Activated CD8-positive, alpha-beta memory T cell treated with anti-CD3 and anti-CD28 coated beads for 4 hours (primary cell): ENCODE measurements at places on chromosomes 3 and 15.

DNA sequence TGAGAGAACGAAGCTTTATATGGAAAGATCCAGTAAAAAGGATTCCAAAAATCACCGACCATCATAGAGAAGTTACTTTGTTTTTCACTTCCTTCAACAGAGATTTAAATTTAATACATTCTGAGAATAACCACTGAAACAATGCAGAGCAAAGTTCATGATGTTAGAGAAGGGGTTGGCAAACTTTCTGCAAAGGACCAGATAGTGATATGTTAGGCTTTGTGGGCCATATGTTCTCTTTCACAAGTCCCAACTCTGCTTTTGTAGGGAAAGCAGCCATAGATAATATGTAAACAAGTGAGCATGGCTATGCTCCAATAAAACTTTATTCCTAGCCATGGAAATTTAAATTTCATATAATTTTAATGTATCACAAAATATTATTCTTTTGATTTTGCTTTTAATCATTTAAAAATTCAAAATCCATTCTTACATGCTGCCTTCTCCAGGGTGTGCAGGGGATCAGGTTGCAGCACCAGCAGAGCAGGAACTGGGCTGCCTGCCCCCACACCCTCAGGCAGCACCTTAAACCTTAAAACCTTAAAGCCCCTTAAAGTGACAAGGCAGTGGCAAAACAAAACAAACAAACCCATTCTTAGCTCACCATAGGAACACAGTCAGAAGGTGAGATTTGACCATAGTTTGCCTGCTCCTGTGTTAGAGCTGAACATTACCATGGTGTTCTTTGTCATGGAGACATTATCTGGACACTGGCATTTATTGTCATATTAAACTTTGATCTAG lies 16.9 kb upstream of the IGSF10 start:
- no peak for DNase-seq

DNA sequence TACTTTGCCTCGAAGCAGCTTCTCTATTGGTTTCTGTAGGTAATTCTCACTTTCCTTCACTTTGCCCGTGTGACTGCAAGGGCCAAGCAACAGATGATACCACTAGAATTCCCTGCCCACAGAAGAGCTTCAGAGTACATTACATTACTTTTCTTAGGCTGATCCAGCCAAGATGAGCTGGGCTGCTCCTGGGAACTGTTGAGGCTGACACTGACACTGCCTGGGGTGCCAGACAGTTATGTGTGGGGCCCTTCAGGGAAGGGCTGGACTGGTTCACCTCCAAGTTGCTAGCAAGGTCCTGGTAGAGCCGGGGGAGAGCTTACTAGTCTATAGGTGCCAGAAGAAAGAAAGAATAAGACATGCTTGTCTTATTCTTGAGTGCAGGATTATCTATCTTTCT lies 19.0 kb downstream of the GORASP1 start:
- no peak for DNase-seq

DNA sequence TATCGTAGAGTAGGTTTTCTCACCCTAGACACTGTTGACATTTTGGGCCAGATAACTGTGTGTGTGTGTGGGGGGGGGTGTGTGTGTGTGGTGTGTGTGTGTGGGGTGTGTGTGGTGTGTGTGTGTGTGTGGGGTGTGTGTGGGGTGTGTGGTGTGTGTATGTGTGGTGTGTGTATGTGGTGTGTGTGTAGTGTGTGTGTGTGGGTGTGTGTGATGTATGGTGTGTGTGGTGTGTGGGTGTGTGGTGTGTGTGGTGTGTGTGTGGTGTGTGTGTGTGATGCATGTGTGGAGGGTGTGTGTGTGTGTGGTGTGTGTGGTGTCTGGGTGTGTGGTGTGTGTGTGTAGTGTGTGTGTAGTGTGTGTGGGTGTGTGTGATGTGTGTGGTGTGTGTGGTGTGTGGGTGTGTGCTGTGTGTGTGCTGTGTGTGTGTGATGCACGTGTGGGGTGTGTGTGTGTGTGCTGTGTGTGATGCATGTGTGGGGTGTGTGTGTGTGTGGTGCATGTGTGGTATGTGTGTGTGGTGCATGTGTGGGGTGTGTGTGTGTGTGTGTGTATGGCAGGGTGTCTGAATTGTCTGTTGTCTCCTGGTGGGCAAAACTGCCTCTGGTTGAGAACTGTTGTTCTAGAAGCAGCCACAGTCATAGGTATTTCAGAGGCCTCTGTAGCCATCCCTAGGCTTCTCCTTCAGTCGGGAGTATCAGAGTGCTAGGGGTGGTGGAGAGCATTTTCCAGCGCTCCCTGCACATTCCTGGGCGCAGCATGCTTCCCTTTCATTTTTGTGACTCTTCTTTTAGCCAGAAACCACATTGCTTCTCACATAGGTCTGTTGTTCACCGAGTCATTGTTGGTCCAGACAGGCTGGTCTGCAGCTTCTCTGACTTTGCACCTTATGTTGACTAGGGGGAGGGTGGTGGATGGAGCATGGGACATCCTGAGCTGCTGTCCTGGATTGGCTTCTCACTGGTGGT lies 84.4 kb downstream of the THSD4 start:
- no peak for DNase-seq

GRCh38 chr3:48845170-48845569 lies 2.5 kb downstream of the PRKAR2A start:
- no peak for DNase-seq

DNA sequence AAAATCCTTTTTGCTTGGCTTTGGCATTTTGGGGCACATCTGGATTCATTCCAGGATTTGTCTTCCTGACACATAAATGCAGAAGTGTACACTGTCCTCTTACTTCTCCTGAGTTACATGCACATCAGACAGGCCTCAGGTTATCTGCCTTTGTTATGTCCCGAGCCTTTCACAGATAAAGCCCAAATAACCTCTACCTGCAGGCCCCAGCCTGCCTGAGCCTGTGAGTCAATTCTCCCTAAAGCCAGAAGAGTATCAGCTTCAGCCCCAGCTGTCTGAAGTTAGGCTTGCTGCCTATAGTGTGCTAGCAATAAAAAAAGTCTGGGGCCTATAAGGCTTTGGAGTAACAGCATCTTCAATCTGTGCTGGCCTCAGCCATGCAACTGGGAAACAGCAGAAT lies 17.7 kb upstream of the GSK3B start:
- DNase-seq: no peak

DNA sequence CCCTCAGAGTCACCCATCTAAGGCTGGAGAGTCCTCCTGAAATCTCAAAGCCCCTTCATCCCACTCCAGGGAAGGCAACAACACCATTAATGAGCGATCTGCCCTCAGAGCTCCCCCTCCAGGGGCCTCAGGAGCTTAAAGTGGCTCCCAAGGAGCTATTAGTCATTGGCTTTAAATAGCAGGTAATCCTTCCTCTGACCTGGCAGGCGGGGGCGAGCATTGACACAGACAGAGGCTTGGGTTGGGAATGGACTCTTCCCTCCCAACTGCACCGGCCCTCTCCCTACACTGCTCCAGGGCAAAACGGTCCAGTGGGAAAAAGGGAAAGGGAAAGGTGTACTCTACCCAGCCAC lies 1.4 kb downstream of the MFGE8 start:
- DNase-seq: no peak

GRCh38 chr3:134214239-134214638 lies 36.4 kb downstream of the RYK start:
- DNase-seq: no peak

DNA sequence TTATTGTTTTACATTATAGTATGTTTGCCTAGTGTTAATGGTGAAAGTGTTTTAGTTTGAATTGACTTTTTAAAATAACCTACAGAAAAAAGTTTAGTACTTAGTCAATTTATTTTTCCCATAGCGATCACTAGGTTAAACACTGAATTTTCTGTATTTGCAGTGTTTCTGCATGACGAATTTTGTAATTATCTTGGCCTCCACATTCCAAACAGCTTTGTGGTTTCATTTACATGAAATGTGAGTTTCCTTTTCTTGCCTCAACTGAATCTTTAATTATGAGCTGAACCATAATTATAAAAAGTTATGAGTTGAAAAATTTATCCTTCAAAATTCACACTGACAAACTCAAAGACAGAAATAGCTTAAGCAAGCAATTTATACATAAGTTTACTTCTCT lies 235.5 kb downstream of the CTNNB1 start:
- DNase-seq: no peak

DNA sequence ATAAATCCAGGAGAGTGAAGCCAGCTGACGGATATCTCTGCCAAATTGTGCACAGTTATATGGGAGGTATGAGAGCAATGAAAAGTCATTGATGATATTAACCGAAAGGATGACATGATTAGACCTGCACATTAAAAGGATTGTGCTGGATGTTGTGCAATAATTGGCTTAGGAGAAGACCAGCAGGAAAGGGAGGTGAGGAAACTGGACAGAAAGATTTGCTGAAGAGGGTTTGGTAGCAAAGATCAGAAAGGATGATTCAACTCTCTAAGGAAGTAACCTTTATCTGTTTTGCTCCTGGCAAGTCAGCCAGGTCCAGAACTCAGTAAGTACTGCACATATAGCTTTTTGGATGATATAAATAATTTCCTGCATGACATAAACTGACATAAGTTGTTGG lies 704.7 kb downstream of the GRM7 start:
- DNase-seq: no peak

GRCh38 chr3:188635258-188636042 lies 481.5 kb downstream of the LPP start:
- no peak for DNase-seq

DNA sequence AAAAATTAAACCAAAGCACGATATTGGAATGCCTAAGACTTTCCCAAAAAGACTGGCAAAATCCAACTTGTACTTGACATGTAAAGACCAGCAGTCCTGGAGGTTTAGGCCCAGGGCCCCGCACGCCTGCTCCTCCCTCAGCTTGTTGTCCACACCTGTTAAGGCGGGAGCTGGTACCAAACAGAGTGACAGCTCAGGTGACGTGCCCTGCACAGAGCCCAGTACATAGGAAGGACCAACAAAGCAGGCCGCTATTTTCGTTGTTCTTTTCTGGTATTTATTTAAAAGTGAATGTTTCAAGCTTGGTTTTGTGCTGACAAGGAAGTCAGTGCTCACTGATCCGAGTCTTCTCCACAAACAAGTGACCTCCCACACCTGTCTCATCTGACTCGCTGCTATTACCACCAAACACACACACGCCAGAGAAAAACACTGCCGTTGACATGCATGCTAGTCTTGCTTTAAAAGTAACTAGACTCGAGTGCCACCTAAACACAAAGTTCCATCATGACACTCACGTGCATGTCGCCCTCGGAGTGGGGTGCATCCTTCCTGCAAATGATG lies 50.2 kb downstream of the HERC2 start:
- DNase-seq: no peak

DNA sequence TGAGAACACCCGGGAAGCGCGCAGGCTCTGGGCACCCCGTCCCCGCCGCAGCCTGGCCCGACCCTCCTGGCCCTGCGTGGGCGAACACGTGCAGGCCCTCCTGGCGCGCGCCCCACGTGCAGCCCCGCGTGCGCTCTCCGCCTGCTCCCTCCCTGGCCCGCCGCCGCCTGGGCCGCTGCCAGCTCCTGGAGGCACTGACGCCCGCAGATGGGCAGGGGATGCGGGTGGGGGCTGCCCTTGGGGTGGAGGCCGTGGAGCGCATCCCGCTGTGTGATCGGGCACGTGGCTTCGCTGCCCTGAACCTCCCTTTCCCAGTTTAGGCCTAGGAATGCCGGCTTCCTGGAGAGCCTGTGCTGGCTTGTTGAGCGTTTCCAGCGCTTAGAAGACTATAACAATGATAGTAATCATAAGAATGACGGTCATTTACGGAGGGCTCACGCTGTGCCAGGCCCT lies 104.6 kb upstream of the SLC6A6 start:
- DNase-seq: no peak

GRCh38 chr3:13544293-13544831 lies 4.6 kb upstream of the FBLN2 start:
- peak; percentile 5 for DNase-seq

GRCh38 chr3:129549006-129549800 lies 6.2 kb downstream of the H1-8 start:
- DNase-seq: no peak

DNA sequence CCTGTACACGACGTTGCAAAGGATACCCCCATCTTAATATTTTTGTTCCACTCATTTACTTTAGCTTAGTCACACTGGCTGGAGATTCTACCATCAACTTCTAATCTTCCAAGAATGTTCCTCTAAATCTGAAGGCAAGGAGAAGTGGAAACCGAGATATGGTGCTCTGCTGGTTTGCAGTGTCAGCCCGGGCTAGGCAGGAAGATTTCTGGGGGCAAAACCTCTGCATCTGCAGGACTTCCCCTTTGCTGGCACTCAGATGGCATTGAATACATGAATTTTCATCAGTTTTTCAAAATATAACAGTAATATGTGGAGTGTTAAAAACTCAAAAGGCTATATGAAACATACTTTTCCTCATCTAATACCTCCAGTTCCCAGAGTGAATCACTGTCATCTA lies 240.4 kb downstream of the RPLP1 start:
- DNase-seq: no peak

GRCh38 chr3:129106866-129107565 lies 14.6 kb downstream of the RAB43 start:
- DNase-seq: no peak

DNA sequence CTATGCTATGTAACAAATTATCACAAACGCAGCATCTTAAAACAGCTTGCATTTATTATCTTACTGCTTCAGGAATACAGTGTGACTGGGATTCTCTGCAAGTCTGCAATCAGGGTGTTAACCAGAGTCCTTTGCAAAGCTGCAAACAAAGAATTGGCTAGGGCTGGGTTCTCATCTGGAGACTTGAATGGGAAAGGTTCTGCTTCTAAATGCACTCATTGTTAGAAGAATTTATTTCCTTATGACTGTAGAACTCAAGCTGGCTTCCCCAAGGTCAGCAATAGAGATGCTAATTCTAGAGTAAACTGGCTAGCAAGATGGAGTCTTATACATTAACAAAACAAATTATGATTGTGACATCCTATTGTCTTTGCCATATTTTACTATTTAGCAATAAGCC lies 673.7 kb downstream of the DIPK2A start:
- DNase-seq: no peak

- no peak for DNase-seq
Observed at GRCh38 chr3:181493423-181493822, 218.3 kb upstream of the SOX2 start.

DNA sequence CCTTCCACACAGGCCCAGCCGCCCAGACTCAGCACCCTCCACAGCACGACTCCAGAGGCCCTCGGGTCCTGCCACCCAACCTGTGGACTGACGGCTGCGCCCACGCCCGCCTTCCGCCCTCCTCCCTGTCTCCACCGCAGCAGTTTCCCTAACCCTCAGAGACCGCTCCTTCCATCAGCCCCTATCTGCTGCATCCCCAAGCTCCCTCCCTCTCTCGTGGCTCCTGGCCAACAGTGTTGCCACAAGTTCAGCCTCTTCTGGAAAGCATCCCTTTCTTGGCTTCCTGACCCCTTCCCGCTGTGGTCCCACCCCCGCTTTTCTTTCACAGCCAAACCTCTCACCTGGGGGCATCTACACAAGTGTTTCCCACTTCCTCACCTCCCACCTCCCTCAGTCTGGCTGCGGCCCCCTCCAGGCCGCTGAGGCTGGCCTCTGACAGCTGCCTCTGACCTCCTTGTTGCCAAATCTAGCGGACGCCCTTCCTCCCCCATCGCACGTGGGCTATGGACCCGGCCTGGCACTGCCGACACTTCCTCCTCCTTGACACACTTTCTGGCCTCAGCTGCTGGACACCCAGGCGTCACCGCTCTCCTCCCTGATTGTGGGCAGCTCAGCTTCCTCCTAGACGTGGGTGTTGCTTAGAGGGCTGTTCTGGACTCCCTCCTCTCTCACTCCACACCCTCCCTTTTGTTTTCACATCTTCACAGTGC lies 168.8 kb upstream of the TLE3 start:
- no peak for DNase-seq
